ENCODE measurements at places on chromosomes 5 and 9.

DNA sequence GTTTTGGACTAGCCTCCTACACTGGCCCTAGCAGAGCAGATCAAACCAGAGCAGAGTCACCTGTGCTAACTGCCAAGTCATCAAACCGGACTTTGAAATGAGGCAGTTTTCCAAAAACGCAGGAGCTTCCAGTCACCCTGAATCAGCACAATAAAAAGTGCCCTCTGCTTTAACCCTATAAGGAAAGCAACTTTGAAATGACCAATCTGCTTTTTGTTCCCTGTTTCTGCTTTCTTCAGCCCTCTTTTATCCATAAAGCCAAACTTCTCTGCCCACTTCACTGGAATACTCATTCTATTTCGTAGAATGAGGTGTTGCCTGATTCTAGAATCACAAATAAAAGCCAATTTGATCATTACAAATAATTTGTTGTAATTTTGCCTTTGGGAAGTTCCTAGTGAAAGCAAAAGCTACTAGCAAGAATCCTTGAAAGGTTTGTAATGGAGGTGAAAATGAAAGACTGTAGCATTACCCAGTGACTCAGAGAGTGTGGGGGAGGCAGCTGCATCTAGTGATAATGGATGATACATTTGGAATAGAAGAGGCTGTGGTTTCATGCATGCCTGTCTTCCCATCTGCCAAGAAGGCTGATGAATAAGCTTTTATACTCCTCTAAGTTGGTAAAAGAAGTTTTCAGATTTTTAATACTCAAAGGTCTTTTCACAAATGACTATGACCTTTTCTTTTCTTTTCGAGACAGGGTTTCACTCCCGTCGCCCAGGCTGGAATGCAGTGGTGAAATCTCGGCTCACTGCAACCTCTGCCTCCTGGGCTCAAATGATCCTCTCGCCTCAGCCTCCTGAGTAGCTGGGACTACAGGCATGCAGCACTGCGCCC, 14.9 kb downstream of the SPAAR start:
- peak; percentile 6 for DNase-seq

- DNase-seq = peak; percentile 5
These were observed 79.6 kb downstream of the PDE4D start for GRCh38 chr5:59813761-59814536.

DNA sequence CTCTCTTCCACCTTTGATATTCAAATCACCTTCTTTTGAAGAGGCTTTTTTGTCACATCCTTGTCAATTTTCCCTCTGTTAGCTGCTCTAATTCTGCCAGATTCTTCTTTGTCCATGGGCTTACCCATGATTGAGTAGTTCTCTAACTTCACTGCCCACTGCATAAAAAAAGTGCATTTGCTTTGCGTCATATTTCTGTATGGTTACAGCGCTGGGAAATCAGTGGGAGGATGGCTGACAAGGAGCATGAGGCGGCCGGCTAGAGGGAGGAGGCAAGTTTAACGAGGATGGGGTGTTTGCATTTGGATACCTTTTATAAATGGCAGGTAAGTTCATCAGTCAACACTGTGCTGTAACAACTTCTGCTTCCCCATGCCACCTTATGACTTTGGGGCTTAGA, 116.5 kb upstream of the LHFPL2 start:
- no peak for DNase-seq

- no peak for DNase-seq
These were observed 163.5 kb downstream of the C9orf50 start for GRCh38 chr9:129457325-129457779.

GRCh38 chr5:174316326-174316725, 270.8 kb downstream of the NSG2 start:
- no peak for DNase-seq

- no peak for DNase-seq
These were observed 64.3 kb downstream of the FEM1C start for GRCh38 chr5:115480271-115480670.

Data from NCI-H2227 treated with DMSO at 0.1 percent for 48 hours (cell line).